ENCODE measurements at places on chromosomes 2 and 18.

DNA sequence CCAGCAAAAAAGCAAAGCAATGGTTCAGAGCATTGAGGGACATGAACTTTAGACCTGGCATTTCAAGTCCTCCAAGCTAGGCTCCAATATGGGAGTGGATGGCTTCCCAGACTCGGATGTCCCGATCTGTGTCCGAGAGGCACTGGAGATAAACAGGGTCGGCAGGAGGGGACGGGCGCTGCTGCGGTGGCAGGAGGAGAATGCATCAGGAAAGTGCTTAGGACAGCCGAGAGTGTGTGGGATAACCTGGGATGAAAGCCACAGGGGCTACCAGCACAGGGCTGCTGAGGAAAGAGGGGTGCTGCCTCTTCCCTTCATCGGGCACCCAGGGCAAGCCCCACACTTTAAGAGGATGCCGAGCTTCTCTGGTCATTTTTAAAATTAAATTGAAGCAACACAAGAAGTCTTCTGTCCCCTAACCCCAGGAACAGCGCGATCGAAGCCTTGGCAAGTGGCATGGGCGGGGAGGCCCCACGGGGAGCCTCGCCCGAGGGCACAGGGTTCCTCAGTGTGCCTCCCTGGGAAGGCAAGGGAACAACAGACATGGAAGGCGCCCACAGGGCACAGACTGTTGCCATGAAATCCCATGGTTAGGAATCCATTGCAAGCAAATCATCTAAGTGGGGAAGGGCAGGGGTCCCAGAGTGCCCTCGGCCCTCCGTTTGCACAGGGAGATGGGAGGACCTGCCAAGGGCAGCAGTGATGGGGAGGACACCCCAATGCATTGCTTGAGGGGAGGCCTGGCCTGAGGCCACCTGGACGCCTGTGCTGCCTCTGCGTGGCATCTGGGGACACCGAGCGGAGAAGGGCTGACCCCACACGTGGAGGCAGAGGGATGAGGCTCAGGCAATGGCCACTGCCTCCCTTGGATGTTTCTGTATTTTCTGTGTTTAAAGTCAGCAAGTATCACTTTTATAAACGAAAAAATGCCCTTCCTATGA lies 78.5 kb upstream of the GPC1 start:
- no peak for DNase-seq

GRCh38 chr2:129229830-129230441 lies 749.5 kb upstream of the RAB6C start:
- DNase-seq, result no peak

DNA sequence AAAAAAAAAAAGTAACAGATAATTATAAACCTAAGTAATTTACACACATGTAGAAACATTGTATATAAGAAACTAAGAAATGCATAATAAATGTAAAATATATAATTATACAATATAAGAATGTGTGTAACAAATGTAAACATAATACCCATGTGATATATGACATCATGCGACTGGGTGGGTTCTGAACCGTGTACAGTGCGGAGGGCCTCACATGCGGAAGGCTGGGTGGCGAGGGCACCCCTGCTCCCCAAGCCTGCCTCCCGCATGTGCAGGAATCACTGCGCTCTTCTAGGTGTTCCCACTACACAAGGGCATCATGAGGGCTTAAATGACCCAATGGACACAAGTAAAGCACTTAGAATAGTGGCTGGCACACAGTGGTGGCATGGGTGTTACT lies 2.0 kb downstream of the PTPN18 start:
- no peak for DNase-seq

- no peak for DNase-seq
These were observed 88.9 kb upstream of the CYP26B1 start for GRCh38 chr2:72236445-72237067.

GRCh38 chr2:43737855-43738254 lies 36.0 kb upstream of the DYNC2LI1 start:
- no peak for DNase-seq

DNA sequence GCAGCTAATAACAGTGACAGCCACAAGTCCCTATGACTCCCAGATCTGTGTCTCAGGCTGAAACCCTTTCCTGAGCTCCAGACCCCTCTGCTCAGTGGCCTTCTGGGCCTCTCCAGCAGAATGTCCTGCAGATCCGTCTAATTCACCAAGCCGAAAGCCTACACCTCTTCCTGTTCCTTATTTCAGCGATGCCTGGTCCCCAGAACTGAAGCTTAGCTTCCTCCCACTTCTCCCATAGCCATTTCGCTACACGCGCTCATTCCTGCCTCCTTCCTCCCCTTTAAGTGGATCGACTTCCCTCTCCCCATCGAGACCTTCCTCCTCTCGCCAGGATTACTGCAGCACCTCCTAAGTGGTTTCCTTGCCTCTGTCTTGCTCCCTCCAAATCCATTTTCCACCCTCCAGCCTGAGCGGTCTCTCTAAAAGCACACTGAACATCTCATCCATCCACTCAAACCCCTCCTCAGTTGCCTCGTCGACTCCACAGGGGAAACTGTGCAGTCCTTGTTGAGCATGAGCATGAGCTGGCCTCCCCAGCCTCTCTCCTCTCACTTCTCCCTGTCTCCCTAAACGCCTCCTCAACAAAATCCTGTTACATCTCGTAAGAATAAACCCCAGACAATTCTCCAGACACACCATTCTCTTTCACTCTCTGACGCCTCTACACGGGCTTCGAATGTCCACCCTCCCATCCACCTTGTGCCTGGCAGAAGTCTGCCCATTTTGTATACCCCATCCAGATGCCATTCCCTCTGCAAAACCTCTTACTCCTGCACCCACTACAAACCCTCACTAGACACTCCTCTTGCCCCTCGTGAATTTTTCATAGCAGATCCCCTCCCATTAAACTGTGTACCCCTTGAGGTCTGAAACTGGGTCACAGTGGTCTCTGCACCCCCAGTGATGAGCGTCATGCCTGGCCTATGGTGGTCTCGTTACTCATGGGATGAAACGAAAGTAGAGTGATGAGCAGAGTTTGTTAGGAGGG lies 232.6 kb downstream of the ATAD2B start:
- DNase-seq, result peak; percentile 6

DNA sequence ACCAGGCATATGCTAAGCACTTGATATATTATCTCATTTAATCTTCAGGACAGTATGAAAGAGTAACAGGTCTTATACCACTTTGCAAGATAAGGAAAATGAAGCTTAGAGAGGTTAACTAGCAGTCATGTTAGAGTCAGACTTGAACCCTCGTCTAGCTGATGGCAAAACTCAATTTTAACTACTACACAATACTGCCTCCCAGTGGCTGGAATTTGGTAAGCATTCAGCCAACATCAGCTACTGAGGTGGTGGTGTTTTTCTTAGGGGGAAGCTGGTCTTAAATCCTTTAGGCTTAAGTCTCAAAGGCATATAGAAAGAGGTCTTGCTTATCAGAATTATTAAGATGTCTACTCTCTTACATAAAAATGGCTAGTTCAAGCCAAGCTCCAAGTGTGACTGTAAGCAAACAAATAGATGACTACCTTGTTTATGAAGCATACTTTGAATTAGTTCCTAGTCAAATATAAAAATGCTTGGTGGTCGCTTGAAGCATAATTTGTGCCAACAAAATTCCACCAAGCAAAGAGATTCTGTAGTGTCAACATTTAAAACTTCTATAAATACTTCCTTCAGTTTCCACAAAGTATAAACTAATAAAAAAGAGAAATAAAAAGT lies 325.4 kb upstream of the FIGN start:
- peak; percentile 21 for DNase-seq

GRCh38 chr2:8528863-8529262 lies 153.0 kb upstream of the ID2 start:
- no peak for DNase-seq

- no peak for DNase-seq
These were observed 246.0 kb upstream of the KCNJ3 start for GRCh38 chr2:154452471-154452870.

- DNase-seq, result peak; percentile 33
These were observed 19.3 kb downstream of the ALPK2 start for GRCh38 chr18:58609536-58609993.

GRCh38 chr2:217951091-217951490 lies 51.7 kb downstream of the TNS1 start:
- no peak for DNase-seq

GRCh38 chr2:154402213-154402612 lies 296.3 kb upstream of the KCNJ3 start:
- DNase-seq, result peak; percentile 31

- DNase-seq, result no peak
These were observed 376.6 kb downstream of the PTH2R start for GRCh38 chr2:208783184-208783583.

DNA sequence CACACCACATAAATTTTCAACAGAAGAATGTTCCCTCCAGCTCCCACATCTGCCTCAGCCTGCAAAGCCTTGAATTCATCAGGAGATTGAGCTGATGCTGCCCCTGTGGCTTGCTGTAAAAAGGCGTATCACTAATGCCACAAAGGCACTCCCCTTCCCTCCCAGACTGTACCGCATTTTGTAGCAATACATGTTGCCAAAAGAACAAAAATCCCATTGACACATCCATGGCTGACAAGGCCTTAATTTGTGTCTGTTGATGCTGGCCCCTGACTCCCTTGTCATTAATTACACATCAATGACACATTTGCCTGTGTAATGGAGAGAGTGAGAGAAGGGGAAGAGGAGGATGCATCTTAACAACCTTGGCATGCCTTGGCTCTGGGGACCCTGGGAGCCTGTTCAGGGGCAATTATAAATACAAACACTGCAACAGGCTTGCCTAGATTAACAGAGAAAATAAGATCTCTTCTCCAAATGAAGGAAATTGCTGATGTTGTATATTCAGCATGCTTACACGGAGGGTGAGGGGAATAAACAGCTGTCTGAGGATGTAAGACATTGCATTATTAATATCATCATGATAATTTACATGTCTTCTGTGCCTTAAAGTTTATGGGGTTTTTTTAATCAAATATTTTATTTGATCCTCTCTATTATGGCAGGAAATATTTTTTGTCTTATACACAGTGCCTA lies 264.0 kb downstream of the SUCLG1 start:
- DNase-seq, result no peak

DNA sequence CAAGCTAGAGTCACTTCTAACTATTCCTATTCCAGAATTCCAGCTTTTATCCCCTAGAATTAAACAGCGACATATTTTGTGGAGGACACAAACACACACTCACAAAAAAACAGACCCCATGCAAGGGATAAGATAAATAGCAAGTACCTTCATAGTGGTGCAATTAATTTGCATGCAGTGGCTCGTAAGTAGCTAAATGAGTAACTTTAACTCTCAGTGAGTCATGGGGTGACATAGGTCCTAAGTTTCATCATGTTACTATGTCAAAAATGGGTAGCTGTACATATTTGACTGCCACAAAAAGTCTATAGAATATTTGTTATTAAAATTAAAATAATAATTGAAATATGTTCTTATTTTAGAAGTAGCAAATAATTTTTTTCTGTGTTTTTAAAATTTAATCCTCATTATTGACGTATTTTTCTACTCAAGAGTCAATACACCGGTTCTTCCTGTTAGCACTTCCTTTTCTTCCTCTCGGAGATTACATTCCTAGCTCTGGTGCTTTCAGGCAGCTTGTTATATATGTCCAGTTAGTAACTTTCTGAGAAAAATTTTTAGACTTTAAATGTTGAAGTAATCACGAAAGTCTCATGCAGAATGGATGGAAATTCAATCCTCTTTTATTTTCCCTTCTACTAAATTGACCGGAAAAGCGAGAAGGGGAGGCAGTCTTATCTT lies 247.0 kb downstream of the KCNH7 start:
- no peak for DNase-seq

DNA sequence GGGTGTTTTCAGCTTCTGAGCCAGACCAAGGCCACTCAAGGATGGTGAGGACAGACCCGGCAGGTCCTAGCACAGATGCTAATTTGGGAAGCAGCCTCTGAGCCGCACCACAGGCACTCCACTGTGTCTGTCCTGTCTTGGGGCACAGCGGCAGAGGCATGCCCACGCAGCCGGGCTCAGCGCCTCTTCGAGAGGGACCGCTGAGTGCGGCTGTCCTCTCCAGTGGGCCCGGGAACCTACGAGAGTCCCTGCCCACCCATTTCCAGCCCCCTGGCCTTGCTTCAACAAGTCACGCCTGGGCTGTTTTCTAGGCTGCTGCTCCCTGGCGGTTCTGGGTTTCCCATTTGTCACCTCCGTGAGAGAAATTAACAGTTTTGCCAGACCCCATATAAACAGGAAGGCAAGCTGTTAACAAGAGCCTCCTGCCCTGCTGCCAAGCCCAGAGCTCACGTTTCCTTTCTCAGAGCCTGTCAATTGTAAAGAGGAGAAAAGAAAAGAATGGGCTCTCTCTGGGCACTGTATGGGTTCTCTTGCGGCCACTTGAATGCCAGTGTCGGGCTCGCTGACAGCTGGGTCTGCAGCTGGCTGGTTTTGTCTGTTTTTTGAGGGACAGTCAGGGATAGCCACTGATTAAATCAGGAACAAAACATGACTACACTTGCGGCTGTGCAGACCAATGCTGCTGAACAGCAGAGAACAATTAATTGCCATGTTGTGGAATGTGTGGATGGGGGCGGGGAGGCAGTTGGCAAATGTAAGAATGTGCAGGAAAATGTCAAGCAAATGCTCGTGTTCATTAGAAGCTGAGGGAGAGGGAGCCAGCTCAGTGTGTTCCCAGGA lies 30.6 kb downstream of the TMEM17 start:
- DNase-seq, result no peak

- no peak for DNase-seq
These were observed 48.7 kb downstream of the ST3GAL5 start for GRCh38 chr2:85840091-85840490.

GRCh38 chr2:111035830-111036441 lies 84.8 kb upstream of the BCL2L11 start:
- peak; percentile 31 for DNase-seq

DNA sequence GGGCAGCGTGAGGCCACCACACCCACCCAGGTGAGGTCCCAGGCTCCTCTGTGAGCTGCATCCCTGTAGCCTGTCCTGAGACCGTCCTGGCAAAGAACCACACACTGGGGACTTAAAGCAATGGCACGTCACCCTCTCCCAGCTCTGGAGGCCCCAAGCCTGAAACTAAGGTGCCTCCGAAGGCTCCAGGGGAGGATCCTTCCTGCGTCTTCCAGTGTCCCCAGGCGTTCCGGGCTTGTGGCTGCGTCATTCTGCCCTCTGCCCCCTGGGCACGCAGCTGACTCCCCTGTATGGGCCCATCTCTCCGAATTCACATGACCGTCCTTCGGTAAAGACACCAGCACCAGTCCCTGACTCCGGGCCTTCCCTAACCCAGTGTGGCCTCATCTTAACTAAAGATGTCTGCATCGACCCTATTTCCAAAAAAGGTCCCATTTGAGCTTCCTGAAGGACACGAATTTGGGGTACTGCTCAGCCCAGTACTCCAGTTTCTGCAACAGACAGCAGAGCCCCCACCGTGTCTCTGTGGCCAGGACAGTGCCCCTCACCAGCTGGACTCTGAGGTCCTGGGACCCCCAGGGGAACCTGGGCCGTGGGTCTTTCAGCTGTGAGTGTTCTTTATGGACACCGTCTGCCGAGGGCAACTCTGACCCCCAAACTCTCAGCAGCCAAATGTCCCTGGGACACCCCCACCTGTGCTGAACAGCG lies 75.2 kb upstream of the CTDP1 start:
- no peak for DNase-seq

- no peak for DNase-seq
These were observed 43.0 kb upstream of the CCDC68 start for GRCh38 chr18:55002261-55002660.

- no peak for DNase-seq
These were observed 197.5 kb upstream of the ARL4C start for GRCh38 chr2:234694244-234695013.

GRCh38 chr18:63686871-63687270 lies 15.9 kb upstream of the SERPINB11 start:
- DNase-seq, result no peak

Data from inflammatory macrophage treated with lipopolysaccharide for 4 hours (primary cell).